Placental epithelial cell (primary cell): ENCODE measurements at places on chromosomes 1 and 21. TPM values are rescaled to one million over a fixed set of nuclear protein-coding genes. Genes with fewer than 3 reads are reported as not detected.

SPRR2E gene
- not detected in 2 replicates for total RNA-seq

BMP8B gene
- not detected in 2 replicates for total RNA-seq

FCER1G gene
- 0.39 and 0.65 TPM in 2 replicates for total RNA-seq

NES gene
- total RNA-seq, result 0.65 and 2.7 TPM in 2 replicates

S100A2 gene
- total RNA-seq, result 5.2 and 8.2 TPM in 2 replicates
